ENCODE measurements at places on chromosomes 2 and 18.

GRCh38 chr2:220815698-220816097, 756.4 kb downstream of the EPHA4 start:
- no peak for DNase-seq

GRCh38 chr2:138280999-138281695, 220.4 kb upstream of the SPOPL start:
- no peak for DNase-seq

GRCh38 chr18:923144-923866, 18.6 kb downstream of the ADCYAP1 start:
- no peak for DNase-seq

DNA sequence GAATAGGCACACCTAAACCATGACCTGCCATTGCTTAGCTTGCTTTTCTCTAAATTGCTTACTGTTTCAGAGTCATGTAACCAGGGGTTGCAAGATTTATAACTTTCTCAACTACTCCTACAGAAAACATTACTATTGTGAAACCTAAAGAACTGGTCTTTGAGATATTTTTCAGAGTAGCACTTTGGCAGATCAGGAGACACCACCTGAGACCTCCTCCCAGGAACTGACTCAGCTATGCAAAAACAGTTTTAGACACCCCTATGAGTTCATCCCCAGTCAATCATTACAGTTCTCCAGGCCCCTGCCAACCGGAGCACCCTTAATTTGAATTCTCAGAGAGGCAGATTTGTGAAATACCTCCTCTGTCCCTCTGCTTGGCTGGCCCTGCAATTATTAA, 80.3 kb downstream of the MBOAT2 start:
- no peak for DNase-seq

GRCh38 chr2:238055841-238056240, 5.0 kb upstream of the SCLY start:
- DNase-seq: no peak

- no peak for DNase-seq
These were observed 678 bp downstream of the PIAS2 start for GRCh38 chr18:46916551-46917107.

DNA sequence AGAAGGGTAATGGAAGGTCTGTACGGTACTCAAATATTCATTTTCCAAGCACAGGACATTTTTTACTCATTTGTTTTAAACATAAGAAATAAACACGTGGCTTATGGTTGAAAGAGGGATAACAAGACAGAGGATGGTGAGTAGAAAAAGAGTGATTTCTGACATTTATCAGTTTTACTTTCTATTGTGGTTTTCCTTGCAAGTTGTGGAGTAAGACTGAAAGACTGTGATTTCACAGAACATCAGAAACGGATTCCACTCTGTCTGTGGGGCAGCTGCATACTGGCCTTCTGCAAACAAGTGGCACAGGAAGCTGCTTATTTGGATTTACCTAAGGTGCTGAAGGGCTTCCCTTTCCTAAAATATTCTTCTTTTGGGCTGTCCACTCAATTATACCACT, 122.2 kb upstream of the ITGB6 start:
- DNase-seq: no peak

- no peak for DNase-seq
These were observed 727 bp downstream of the ZFAND2B start for GRCh38 chr2:219207134-219207883.

GRCh38 chr2:234816056-234816455, 135.8 kb upstream of the SH3BP4 start:
- DNase-seq: no peak

DNA sequence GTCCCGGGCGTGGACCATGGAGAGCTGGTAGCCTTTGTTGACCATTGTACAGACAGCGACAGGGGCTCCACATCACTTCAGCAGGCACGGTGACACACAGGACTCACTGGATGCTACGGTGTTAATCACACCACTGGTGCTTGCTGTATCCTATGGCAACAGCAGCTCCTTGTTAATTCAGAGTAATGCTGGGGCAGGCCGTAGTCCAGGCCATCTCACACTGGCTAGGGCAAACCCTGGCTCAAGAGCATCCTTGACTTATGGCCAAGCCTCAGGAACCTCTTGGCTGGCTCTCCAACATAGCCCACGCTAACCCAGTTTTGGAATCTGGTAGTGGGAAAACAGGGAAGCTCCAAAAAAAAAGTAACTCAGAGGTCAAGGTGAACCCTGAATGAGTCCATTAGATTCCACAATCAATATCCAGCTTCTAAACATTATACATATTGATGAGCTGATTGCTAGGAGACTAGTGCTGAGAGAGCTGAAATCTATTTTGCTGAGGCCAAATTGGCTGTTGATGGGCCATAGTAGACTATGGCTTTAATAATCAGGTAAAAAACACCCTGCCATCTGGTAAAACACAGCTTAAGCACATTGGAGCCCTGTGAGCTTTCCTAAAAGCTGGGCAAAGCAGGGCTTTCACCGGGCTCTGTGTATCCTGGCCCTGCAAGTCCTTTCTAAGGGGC, 253.6 kb downstream of the PRKCE start:
- DNase-seq: no peak

GRCh38 chr2:18467749-18468360, 92.6 kb downstream of the RDH14 start:
- DNase-seq: no peak

DNA sequence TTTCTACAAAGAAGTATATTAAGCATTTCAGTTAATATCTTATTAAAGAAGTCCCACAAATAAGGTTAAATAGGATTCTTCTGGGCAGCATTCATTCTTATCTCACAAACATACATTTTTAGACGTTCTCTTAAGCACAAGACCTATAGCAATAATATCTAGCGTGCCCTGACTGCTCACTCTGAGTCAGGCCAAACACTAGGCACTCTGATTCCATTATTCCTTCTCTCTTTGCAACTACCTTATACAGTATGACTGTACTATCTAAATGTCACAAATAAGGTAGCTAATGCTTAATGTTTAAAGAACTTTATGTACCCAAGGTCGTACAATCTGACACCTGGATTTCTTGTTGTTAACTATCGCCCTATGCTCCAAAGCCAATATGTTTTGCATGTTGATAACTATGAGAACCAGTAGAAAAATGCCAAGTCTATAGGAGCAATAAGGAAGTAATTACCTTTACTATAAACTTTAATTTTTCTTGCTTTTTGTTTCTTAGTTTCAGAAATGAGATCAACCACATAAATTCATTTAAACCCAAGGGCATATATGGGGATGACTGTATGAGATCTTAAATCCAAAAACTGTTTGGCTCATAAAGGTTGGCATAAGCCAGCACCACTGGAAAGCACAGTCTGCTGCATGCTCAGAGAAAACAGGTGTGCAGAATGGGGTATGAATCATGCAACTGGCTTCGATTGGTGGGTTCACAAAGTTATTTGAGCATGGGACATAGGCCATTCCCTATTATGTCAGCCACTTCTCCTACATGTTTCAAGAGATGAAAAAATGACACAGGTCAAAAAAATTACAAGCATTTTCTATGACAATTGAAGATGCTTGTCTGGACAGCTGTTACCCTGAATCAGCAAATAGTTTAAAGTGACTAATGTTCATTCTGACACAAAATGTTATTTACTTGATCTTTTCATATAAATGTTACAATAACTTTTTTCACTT, 352.0 kb downstream of the IRS1 start:
- no peak for DNase-seq

DNA sequence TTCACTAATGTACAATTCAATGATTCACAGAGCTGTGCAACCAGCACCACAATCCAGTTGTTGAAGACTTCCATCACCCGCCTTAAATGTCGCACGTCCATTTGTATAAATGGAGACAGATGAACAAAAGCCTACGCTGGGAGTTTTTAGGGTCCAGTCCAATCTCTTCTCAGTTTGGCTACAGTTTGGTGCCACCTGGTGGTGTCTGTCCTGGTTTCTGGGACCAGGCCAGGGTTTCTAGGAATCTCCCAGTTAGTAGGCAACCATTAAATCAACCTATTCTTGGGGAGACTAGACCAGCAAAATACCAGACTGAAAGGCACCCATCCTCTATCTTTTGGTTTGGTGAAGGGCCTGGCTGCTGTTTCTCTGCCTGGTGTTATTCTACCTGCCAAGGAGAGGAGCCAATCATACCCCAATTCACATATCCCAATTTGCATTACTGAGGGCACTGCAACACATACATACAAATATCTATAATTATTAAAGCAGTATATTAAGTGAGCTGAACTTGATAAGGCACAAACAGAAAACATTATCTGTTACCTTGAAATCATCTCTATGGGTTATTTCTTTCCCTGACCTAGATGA, 3.2 kb upstream of the DDX1 start:
- no peak for DNase-seq

GRCh38 chr2:84879584-84880394, 1.1 kb downstream of the TRABD2A start:
- DNase-seq: no peak

DNA sequence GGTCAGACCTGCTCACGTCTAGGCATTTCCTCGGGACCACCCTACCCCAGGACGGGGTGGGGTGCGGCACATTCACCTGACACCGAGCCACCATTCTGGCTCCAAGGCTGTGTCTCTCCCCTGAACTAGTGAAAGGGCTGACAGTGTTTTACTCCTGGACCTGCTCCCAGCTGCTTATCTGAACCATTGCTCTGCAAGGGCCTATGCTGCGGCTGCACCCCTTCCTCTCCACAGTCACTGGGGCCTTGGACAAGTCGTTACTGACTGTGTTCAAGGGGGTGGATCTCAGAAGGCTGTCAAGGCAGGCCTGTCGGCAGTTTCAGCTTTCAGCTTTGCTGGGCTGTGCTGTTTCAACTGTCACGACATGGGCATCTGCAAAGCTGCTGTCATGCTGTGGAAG, 11.7 kb downstream of the CREG2 start:
- DNase-seq: no peak

DNA sequence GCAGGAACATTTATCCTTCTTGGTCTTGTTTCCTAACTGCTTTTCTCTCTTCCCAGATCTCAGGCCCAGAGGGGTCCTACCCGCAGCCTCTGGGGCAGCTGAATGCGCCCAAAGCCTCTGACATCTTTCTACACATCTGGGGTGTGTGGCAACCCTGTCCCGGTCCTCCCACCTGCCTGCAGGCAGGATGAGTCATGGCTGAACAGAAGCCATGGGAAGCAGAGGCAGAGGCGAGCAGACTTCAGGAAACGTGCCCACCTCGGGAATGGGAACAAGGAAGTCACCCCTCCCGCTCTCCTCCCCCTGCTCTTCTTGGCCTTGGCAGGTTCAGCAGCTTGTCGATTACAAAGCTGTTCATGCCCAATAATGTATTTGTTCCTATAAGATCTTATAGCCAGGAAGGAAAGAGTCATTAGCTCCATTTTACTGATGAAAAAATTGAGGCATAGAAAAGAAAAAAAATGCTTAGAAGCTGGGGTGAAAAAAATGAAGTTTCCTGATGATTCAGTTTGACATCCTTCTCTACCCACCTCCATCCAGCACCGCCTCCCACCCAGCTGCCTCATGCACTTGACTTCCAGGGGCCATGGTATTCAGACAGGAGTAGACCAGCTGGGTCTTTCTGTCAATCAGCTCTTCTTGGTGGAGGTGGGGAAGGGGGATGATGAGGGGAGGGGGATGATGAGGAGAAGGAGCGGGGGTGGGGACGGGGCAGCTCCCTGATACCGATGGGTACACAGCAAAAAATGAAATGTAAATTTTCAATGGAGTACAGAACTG, 10.4 kb upstream of the KCNF1 start:
- DNase-seq: no peak

DNA sequence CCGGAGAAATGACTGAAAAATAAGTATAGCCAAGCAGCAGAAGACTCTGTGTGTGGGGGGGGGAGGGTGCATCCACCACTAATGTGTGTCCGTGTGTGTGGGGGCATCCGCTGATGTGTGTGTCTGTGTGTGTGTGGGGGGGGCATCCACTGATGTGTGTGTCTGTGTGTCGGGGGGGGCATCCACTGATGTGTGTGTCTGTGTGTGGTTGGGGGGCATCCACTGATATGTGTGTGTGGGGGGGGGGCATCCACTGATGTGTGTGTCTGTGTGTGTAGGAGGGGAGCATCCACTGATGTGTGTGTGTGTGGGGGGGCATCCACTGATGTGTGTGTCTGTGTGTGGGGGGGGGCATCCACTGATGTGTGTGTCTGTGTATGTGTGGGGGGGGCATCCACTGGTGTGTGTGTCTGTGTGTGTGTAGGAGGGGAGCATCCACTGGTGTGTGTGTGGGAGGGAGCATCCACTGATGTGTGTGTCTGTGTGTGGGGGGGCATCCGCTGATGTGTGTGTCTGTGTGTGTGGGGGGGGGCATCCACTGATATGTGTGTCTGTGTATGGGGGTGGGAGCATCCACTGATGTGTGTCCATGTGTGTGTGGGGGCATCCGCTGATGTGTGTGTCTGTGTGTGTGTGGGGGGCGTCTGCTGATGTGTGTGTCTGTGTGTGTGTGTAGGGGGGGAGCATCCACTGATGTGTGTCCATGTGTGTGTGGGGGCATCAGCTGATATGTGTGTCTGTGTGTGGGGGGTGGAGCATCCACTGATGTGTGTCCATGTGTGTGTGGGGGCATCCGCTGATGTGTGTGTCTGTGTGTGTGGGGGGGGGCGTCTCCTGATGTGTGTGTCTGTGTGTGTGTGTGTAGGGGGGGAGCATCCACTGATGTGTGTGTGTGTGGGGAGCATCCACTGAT, 125.0 kb downstream of the NFATC1 start:
- DNase-seq: no peak

GRCh38 chr2:41167014-41167413, 715.1 kb upstream of the SLC8A1 start:
- DNase-seq: no peak

DNA sequence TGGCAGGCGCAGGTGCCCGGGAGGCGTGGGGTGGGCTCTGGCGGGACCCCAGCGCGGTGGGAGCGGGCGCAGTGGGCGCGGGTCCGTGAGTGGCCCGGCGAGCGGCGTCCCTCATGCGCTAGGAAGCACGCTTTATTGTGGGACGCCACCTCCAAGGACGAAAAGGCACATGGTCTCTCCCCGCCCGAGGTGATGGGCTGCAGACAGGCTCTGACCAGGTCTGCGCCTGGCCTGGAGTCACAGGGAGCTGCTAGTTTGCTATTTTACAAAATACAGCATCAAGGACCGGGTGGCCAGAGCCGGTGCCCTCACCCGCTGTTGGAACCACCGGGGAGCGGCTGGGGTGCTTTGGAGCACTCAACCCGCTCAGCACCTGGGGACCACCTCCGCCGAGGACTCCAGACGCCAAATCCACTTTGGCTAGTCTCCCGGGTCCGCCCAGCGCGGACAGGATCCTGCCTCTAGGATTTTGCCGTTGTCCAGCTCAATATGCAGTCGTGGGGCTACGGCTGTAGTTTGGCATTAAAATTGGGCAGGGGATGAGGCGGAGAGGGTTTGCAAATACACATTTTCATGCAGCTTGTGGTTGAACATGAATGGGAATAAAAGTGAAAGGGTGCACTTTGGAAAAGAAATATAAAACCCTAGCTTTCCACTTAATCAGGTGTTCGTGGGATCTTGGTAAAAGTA, 65.4 kb downstream of the LRRFIP1 start:
- no peak for DNase-seq

DNA sequence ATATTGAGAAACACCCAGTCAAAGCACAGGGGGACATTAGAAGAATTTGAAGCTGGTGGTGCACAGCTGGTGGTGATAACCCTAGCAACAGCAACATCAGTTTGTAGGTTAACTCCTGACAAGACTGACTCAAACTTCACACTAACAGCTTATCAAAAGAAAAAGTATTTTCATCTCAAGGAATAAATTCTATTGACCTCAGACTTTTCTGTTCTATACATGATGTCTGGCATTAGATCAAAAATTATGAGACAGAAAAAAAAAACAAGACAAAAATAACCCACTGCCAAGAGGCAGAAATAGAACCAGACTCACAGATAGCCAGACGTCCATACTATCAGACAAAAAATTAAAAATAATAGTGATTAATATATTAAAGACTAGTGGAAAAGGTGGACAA, 126.1 kb downstream of the COL6A3 start:
- no peak for DNase-seq

- no peak for DNase-seq
These were observed 43.7 kb downstream of the PTPN2 start for GRCh38 chr18:12840382-12840781.
